Germinal center (tissue), 1 donor: ENCODE measurements at places on chromosomes 16 and 17.

DNA sequence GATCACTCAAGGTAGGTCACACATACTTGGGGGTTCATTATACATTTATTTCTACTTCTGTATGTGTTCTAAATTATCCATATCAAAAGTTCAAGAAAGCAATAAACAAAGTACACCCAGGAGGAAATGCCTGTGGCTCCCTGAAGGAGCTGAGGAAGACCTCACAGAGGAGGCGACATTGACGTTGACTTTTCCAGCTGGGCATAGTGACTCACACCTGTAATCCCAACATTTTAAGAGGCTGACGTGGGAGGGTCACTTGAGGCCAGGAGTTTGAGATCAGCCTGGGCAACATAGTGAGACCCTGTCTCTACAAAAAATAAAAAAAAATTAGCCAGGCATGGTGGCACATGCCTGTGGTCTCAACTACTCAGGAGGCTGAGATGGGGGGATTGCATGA, 16.3 kb downstream of the ITGAD start:
- no peak for DNase-seq

GRCh38 chr17:83099570-83100181, 20.3 kb downstream of the METRNL start:
- peak; percentile 58 for DNase-seq

- DNase-seq = peak; percentile 78
Measured at GRCh38 chr17:19284005-19284959, 47.1 kb downstream of the EPN2 start.

DNA sequence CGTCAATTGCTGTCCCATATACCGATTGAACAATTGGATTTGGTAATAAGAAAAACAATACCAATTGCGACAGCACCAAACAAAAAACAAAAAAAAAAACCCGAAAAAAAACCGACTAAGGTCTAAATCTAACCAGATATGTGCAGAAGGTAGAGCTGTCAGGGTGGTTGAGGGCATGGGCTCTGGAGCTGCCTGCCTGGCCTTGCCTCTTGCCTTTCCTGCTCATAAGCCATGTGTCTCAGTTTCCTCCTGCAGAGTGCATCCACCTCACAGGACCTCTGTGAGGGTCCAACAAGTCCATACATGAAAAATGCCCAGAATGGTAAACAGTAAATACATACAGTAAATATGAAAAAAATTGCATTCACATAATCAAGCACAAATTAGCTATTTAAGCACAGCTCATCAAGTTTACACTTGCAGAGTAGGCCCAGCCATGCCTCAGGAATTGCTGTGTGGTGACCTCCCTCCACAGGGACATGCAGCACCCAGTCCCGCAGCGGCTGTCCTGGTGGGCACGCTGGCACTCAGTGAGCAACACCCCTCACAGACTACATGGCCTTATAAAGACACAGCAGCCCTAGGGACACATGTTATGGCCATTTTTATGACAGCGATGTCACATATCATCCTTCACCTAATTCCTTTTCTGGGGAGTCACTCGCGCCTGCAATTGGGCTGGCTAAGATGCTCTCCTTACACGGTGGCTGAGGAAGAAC, 17.9 kb downstream of the TBC1D28 start:
- no peak for DNase-seq

DNA sequence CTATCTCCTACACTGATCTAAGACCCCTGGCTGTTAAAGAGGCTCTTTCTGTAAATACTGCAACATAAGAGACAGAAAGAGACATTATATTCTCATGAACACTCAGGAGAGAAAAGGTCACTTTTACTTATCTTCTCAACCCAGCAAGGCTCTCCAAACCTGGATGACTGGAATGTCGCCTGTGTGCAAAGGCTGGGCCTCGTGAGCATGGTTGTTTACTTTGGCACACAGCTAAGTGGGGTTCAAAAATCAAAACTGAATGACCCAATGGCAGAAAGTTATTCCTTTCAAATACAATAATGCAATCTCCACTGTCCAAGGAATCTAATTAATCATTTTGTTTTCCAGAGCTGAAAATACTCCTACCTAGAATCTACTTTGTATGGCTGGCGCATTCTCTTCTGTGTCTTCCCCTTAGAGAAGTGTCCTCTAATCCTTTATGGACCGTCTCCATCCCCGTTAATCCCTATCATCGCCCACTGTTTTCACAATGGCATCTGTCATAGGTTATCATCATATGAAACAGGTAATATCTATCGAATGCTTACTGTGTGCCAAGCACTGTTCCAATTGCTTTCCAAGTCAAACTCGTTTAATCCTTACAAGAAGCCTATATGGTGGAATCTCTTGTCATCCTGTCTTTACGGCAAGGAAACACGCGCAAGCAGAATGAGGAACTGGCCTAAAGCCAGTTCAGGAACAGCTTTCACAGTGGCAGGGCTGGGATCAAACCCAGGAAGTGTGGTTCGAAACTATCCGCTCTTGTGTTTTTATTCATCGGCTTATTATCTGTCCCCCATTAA, 1.3 kb downstream of the SLX4 start:
- no peak for DNase-seq

DNA sequence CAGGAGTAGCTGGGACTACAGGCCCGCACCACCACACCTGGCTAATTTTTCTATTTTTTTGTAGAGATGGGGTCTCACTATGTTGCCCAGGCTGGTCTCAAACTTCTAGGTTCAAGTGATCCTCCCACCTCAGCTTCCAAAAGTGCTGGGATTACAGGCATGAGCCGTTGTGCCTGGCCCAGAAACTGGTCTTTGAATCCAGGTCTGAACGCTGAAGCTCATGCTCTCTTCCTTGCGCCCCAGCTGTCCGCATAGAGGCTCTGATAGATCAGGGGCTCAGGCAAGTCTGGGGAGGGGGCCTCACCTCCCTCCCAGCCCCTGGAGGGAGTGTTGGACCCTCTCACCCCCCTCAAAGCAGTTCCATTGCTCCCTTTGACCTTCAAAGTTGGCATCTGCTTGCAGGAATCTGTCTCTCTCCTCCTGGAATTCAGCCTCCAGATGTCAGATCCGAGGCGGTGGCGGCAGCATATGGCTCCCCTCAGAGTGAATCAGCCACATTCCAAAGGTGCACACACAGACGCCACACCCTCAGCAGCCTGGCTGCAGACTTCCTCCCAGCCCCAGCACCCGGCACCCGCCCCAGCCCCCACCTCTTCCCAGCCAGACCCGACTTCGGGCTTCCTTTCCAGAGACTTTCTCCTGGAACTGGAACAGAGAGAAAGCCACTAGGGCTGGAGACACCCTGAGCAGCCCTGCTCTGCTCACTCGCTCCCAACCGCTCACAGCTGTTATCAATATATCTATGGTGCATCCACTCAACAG, 16.9 kb upstream of the GLIS2 start:
- peak; percentile 7 for DNase-seq

- no peak for DNase-seq
Measured at GRCh38 chr17:69188064-69188463, 40.6 kb downstream of the ABCA10 start.

DNA sequence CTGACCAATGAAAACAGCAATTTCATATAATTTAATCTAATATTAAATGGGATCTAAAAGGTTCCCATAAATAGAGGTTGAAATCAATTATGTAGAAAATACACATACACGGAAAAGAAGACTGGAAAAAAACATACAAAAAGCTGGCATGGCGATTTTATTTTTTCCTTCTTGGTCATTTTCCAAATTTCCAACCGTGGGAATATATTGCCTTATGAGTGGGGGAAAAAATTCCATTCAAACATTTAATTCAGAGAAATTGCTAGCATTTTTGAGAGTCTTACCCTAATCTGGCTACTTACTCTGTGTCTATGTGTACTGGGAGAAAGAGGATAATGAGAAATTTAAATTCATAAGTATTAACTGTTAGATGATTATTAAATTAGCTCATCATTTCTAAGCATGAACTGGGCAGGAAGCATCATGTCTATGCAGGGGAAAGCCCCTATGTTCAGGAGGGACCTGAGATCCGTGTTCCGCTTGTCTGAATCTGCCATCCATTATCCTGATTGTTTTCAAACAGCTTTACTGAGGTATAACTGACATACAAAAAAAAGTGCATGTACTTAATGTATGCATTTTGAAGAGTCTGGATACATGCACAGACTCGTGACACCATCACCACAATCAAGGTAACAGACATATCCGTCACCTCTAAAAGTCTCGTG, 145.2 kb downstream of the XYLT1 start:
- no peak for DNase-seq

- DNase-seq = no peak
Measured at GRCh38 chr17:37182786-37183465, 192.9 kb upstream of the C17orf78 start.

- DNase-seq = peak; percentile 61
Measured at GRCh38 chr17:35969558-35970380, 11.5 kb downstream of the CCL16 start.

- peak; percentile 85 for DNase-seq
Measured at GRCh38 chr17:44350733-44351226, 5.7 kb downstream of the GRN start.

DNA sequence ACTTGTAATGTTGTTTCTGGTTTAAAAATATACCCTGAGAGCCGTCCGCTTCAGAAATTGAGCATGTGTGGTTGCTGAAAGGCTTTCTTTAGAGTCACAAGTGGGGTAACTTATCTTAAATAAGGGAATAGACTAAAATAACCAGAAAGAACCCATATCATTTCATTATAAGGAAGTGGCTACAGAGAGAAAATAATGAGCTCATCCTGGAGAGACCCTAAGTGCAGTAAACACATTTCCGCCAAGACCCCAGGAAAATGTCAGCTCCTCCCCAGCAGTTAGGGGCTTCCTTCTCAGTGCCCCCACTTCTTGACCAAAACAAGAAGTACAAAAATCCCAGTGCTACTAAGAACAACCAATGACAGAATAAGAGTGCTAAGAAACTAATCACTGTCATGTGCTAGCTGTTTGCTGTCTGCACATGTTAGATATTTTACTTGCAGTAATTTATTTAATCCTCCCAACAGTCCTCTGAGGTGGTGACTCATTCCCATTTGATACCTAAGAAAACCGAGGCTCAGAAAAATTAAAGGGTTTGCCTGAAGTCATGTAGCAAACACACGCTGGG, 83.5 kb downstream of the CDYL2 start:
- no peak for DNase-seq

- no peak for DNase-seq
Measured at GRCh38 chr16:71930013-71930563, 34.8 kb downstream of the IST1 start.

- no peak for DNase-seq
Measured at GRCh38 chr16:140175-140857, 1.8 kb upstream of the NPRL3 start.

DNA sequence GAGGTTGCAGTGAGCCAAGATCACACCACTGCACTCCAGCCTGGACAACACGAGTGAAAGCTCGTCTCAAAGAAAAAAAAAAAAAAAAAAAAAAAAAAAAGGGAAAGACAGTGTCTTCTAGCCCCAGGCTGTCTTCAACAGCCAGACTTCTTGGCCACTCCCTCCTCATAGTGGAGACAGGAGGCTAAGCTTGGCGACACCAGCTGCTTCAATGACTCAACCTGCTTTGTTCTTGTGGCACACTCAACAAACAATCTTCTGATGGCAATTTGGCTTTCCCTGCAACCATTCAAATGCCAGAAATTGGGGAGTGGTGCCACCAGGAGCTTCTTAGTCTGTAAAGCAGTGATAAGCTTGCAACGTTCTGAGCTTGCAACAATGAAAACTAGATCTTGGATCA, 290.4 kb upstream of the DYNLRB2 start:
- DNase-seq = no peak

GRCh38 chr17:3891626-3892094, 1.2 kb downstream of the CAMKK1 start:
- no peak for DNase-seq

DNA sequence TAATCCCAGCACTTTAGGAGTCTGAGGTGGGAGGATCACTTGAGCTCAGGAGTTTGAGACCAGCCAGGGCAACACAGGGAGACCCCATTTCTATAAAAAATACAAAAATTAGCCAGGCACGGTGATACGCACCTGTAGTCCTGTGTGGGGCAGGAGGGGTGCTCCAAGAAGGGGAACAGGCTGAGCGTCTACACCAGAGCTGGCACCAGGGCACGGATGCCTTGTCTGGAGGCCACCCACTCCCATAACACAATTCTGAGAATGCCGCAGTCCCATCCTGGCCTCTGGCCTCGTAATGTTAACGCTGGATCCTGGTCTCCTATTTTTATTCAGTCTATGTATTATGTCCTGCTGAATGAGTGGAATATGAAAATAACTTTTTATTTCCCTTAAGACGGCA, 161.3 kb downstream of the WSCD1 start:
- DNase-seq = no peak

- no peak for DNase-seq
Measured at GRCh38 chr17:7704601-7705268, at the start of gene EFNB3. TSS of gene EFNB3 (plus strand) at chr17:7705202. CDS start at chr17:7705599, 397 bp downstream.

DNA sequence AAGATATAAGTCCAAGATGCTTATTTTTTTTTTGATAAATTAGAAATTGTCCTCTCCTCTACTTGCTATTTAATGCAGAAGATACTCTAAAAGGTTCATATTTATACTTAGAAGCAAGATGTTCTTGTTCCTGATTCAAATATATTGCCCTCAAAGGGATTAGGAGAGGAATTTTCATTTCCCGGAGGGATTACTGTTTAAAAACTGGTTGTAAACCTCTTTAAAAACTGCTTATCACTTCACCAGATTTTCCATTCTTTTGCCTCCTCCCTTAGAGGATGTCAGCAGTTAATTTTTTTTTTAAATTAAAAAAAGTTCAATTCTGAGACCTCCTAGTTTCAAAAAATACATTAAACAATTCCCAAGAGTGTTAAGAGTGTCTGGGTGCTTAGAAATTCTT, 2.8 kb downstream of the TENT4B start:
- DNase-seq = no peak

DNA sequence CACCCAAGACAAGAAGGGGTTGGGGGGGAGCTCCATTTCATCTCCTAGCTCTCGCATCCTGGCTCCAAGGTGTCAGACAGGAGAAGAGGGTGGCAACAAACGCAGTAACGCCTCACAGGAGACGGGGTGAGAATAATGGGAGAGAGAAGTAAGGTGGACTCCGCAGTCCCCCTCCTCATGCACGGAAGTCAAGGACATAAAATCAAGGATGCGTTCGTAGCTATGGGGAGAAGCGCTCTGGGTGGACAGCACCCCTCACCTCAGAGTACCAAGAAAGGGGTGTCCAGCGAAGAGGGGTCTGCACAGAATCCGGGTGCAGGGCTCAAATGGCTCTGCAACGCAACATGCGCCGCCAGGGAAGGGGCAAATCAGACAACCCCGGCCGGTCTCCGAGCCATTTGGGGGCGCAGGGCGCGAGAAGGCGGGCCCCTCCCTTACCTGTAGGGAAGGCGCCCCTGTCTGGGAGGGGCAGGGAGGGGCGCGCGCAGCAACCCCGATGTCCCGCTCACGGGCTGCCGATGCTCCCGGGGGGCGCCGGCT, 555 bp downstream of the HDAC5 start:
- peak; percentile 56 for DNase-seq

GRCh38 chr17:45893725-45894021, 681 bp upstream of the MAPT start:
- DNase-seq = no peak

DNA sequence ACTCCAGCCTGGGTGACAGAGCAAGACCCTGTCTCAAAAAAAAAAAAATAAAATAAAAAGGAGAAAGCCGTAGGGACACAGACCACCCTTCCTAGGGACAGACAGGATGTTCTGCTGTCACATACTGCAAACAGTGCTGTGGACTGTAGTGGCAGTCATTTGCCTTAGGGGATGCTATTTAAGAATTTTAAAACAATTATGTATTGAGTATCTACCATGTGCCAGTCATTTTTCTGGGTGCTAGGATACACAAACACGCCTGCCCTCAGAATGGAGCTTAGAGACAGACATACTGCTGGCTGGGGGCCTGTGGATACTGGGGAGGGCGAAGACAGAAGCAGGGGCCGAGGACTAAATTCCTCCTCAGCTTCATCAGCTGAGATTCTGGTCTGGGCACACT, 45.5 kb downstream of the MRC2 start:
- DNase-seq = no peak

- no peak for DNase-seq
Measured at GRCh38 chr16:26688105-26688504, 378.6 kb upstream of the C16orf82 start.
